ENCODE measurements at places on chromosomes 5 and 9. TPM values are rescaled to one million over a fixed set of nuclear protein-coding genes. Genes with fewer than 3 reads are reported as not detected.
A peak's percentile ranks its signal among the peaks of the same experiment; 100 is the strongest.

DNA sequence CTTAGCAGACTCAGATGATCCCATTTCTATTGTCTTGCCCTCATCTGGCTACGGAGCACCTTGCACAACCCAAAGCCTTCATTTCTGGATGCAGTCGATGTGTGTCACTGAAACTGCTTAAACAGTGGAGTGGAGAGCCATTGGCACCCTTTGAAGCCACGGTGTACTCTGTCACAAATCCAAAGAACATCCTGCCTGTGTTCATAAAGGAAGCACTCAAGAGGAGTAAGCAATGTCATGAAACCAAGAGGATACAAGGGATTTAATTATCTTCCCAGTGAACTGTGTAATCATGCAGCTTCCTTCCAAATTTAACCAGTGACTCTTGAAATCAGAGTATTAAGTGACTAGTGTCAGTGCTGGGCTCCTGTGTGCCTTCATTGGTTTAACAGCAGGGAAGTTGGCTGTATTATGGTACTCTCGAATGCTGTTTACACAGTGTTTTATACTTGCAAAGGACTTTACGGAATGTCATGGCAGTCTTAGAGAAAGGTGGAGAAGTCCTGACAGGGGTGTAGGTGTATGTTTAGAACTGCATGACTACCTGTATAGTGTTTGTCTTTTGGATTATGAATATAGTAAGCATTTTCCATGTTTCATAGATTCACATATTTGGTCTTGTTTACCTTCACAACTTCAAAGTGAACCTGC, 41.9 kb downstream of the CD180 start:
- DNase-seq, result peak; percentile 13

DNA sequence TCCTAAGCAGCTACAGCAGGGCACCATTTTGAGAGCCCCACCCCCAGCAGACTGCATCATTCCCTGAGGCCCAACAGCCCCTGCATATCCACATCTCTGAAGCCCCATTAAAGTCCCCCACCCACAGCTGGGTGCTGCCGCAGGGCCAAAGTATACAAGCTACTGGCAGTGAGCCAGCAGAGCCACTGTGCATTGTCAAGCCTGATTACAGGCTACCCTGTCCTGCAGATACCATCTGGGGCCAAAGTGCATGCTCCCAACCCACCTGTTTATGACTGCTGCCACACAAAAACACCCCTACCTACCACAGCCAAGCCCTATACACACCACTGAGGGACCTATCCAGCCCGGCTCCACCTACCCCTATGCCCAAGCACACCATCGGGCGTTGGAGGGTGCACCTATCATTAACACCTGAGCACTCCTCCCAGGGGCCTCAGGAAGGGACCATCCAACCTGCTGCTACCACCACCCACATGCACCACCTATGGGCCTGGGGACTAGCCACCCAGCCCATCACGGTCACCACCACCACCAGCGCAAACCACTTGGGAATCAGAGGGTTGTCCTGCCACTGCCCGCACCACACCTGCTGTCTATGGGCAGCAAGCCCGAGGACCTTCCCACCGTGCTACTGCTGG, 105.0 kb downstream of the PLPP1 start:
- DNase-seq, result no peak

DNA sequence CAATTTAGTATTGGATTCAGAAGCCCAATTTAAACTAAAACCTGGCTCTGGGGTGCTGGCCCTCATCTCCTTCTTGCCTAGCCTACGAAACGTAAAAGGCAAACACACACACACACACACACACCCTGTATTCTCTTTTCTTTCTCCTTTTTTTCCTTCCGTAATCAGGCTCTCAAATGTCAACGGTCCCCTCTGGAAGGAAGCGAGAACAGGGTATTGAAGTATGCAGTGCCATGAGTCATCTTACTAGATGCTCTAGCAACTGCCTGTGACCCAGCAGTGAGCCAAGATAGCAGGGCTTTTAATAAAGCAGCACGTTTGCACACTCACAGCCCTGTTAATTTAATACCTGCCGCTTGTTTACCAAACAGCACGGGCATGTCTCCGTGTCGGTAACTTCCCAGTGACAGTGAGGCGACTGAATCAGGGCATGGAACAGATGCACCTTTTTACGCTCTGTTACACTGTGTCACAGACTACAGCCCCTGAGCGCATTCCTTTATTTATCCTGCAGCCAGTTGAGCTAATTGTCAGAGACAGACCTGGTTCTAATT, 243.8 kb downstream of the BNC2 start:
- DNase-seq, result peak; percentile 83

SPINK6 gene
- not detected for total RNA-seq

GRCh38 chr5:142777850-142778249, 7.7 kb downstream of the ARHGAP26 start:
- no peak for DNase-seq

SLC34A3 gene
- total RNA-seq, result not detected

GRCh38 chr5:85049020-85049419, 664.3 kb upstream of the EDIL3 start:
- no peak for DNase-seq

KCNV2 gene
- total RNA-seq, result not detected

DNA sequence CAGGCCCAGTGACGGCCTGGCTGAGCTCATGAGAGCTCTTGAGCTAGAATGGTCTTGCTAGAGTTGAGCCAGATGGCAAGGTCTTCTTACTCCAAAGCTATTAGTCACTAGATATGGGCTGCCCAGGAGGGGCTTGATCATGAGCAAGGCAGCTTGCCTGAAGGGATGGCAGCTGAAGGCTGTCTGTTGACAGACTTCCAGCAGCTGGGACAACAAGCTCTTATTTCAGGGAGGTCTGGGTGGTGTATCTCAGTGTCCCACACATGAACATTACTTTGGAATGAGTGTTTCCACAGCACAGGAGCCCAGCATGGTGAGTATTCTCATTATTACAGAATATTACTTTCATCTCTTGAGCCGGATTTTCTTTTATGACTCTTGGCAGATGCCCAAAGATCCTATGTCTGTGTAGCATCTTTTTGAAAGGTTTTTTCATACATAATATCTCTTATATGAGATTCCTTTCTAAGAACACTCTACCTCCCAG, 414.1 kb downstream of the ARHGEF28 start:
- DNase-seq, result no peak

SPINK7 gene
- not detected for total RNA-seq

- DNase-seq, result no peak
Observed at GRCh38 chr9:94600258-94600657, 6.6 kb upstream of the FBP2 start.

EGR1 gene
- total RNA-seq, result 0.62 TPM

TNFSF15 gene
- not detected for total RNA-seq

- DNase-seq, result no peak
Observed at GRCh38 chr5:67058998-67059743, 137.4 kb downstream of the CD180 start.

DNA sequence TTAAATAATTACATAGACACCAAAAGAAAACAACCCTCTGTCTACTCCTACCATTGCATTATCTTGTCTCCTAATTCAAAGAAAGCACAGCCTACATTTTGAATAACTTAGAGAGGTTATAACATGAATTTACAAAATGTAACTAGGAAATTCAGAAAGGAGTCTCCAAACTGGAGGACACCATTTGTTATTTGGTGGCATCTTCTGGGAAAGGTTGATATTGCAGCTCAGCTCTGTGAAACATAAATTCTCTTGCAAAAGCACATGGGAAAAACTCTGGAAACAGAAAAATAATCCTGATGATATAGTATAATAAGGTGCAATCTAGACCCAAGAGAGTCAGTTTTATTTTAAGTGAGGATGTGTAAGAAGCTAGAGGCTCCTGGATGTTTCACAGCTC, 215.3 kb downstream of the MLLT3 start:
- DNase-seq, result no peak

ELAVL2 gene
- total RNA-seq, result not detected

EIF4E1B gene
- total RNA-seq, result not detected

DNA sequence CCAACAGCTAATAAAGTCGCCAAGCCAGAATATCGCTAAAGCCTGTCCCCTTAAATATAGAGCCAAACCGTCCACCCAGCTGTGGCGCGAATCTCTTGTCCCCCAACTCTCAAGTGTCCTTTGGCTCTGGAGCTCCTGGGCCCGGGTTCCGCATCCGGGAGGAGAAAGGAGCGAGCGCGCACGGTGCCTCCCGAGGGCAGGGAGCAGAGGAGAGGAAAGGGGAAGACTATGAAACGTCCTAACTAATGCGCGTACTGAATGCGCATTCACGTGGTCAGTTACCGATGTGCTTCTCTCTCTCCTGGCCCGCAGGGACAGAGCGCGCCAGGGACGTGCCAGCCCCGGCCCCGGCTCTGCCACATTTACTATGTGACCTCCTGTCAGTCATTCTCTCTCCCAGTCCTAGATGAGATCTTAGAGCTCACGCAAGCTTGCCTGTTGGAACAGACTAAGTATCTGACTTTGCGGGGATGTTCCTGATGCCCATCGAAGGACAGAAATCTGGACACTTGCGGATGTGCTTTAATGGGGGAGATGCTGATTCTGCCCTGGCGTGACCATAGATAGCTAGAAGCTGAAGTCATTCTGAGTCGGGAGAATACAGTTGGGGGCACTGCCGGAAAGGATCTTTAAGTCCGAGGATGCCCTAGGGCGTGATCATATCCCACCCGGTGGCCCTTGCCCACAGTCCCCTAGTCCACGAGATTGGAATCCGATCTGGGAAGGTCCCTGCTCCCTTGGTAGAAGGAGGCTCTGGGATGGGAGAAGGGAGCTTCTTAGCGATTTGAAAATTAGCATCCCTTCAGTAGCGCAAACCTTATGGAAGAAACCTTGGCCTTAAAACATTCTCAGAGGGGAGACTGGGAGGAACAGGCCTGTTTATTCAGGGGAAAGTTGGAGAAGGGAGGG, 5.7 kb upstream of the EBF1 start:
- DNase-seq, result no peak

DNA sequence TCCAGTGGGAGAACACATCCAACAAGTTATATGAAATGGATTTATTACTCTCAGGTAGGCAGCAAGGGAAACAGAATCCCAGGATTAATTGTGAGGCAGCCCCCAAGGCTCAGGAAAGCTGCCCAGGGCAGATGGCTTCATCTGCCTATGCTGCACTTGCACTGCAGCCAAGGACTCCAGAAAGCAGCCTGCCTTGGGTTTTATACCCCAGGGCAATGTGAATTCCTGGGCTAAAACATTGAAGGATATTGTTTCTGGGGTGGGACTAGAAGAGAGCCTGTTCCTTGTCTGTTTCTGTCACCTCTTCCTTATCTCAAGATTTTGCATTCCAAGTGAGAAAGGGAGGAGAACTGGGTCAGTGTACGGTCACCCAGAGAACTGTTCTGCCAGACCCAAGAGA, 8.8 kb upstream of the CCL27 start:
- DNase-seq, result no peak
